Fibroblast of mammary gland (primary cell): ENCODE measurements at places on chromosomes 16 and 17.

GRCh38 chr16:84347161-84347560 is 21.2 kb upstream of the ATP2C2 start:
- DNase-seq = no peak

GRCh38 chr17:45149669-45150664 is 1.7 kb downstream of the HEXIM1 start:
- peak; percentile 67 for DNase-seq

DNA sequence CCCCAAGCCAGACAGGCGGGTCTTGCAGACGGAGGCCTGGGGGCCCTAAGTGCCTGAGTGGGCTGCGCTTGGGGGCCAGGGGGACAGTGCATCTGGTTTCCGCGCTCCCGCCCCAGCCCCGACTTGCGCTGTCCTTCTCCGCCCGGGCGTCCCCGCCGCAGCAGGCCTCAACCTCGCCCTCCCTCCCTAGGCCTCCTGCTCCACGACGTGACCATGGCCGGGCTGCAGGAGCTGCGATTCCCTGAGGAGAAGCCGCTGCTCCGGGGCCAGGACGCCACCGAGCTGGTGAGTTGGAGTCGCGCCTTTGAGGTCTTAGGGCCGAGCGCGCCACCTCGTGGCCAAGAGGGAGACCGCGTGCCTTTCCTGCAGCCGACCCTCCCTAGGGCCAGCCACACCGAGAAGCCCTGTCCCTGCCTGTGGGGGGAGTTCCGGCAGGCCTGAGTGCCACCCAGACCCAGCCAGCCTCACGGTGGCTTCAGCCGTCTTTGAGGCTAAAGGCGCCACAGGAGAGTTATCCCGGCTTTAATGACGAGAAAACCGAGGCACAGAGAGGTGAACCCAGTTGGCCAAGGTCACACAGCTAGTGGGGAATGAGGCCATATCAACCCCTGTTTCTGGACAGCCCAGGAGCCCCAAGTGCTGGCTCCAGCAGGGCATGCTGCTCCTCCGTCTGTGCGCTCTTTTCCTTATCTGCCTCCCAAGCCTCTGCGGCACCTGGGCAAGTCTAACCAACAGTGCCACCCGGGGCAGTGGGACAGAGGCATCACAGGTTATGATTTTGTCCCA is 12.2 kb upstream of the NDRG4 start:
- peak; percentile 66 for DNase-seq

DNA sequence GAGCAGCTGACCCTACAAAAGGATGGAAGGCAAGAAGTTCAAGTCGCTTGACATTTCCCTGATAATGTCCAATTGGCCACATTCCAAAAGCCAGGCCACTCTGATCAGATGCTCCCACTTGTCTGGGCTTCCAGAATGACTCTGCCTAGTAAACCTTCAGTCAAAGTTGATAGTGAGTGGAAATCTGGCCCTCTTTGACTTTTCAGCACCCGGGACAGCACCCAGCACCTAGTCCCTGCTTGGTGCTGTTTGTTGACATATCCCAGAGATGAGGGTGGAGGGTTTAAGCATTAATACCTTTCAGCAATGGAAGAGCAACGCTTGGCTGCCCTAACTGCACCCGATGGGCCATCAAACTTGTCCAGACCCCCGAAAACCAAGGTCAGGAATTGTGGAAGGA is 131.3 kb downstream of the AIPL1 start:
- DNase-seq = no peak

GRCh38 chr16:82767198-82767597 is 140.4 kb downstream of the CDH13 start:
- DNase-seq = no peak
